Karpas-422 (cell line): ENCODE measurements at places on chromosomes 1 and 21.

GRCh38 chr1:48027533-48027835 lies 30.3 kb upstream of the TRABD2B start:
- DNase-seq = no peak

DNA sequence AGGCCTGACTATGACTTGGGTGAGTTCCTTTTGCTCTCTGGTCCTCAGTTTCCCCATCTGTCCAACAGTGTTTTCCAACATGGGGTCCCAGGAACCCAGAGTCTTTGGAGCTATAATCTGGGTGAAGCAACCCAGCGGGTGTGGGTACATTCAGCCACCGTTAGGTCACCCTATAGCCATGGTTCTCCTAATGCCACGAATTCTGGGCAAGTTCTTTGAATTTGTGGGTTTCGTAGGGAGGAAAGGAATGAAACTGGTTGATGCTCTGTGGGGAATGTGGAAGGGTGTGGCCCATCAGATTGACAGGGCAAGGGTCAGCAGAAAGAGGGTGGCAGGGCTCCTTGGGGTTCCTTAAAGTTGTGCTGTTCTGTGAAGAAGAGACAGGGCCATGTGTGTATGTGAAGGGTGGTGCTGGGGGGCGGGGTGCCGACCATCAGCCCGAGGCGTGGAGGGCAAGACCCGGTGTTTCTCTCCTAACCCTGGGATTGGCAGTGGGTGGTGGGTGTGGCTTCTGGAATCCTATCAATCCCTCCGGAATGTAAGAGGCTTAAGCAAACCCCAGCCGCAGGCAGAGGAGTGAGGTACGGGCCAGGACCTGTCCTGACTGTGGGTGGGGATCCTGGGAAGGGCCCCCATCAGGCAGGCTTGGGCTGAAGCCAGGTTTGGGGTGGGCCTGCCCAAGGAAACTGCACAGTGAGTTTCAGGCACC lies 35.5 kb upstream of the ZNF362 start:
- no peak for DNase-seq

DNA sequence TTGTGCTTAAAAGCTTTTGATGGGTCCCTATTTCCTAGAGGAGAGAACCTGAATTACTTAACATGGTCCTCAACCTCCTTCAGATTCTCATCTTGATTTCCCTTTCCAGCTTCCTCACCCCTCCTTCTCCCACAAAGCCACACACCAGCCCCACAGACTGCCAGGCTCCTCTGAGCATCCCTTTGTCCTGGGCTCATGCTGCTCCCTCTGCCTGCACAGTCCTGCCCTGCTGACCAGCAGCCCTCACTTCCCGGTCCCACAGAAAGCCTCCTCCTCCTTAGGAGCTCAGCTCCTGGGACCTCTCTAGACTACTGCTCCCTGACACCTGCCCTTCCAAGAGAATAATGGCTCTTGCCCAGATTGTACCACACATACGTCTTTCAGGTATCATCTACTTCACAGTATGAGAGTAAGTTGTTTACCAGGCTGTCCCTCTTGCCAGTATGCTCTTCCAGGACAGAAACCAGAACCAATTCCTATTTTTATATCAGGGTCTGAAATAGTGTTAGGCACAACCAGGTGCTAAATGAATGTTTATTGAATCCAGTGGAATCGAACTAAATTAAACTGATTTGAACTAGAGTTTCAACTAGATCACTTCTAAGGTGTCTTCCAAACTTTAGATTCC lies 373.4 kb downstream of the LMX1A start:
- DNase-seq = no peak

DNA sequence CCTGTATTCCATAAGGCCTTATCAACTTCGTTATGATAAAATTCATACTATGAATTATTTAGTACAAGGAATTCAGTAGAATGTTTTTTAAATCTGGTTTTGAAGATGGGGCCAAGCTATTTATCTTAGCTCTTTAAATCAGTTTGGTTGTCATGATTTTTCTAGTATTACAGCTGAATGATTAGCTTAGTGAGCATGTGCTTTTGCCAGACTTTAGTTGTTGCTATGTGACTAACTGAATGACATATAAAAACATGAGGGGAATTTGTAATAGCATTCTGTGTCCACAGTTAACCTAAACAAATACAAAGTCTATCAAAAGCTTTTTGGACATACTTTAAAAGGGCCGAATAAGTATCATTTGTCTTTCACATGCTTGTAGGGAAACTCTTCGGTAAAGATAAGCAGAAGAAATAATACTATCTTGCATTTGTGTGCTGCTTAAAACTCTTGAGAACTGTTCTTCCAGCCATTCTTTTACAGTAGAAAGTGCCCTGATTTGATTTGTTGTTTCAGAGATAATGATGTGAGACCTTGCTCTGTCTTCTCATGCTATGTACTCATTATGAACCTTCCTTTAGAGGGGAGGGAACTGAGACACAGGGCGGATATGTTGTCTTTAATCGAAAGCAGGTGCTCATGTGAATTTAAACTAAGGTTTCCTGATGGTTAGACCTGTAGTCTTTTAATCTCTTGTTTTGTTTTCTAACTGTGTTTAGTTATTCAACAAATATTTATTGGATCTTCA lies 18.8 kb downstream of the NEK7 start:
- no peak for DNase-seq

- DNase-seq = peak; percentile 40
These were observed 6.0 kb upstream of the MAP1LC3C start for GRCh38 chr1:242004751-242005495.

GRCh38 chr1:48019714-48020315 lies 22.6 kb upstream of the TRABD2B start:
- no peak for DNase-seq

DNA sequence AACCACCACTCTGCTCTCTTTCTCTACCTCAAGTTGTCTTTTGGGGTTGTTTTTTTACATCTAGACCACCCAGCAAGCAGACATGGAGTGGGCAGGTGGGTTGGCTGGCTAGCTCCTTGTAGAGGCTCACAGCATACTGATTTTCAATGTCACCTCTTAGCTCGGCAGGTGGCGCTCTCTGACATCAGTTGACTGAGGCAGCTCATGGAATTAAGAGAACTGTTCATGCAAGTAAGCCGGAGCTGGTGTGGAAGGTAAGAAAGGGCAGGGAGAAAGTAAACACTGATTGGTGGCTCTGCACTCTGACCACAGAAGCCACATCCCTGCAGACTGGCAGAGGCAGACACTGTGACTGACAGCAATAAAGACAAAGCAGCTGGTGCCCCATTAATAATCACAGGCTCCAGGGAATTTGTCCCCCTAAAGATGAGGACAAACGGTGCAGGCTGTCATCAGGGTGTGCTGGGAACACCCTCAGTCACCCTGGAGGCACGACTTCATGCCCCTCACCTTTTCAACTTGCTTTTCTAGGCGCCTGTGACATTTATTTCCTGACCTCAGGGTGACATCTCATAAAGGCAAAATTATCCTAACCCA lies 226.8 kb downstream of the LMX1A start:
- peak; percentile 81 for DNase-seq

DNA sequence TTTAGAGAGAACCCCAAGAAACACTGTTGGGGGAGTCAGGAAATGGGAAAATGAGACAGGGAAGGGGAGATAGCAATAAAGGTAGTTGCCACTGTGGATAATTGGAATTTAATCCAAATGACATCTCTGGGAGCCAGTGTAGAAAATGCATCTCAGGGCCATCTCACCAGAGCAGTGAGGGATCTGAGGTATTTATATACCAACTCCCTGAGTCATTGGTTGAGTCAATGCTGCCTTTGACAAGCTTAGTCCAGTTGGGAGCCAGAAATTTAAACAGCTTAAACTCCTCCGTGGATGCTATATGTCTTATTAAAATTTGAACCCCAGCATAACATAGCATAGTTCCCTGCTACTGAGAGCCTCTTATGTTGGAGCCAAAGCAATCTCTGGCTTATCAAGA lies 140.3 kb downstream of the SLC30A10 start:
- DNase-seq = no peak

GRCh38 chr1:154975409-154976059 lies 1.1 kb downstream of the CKS1B start:
- DNase-seq = peak; percentile 76

DNA sequence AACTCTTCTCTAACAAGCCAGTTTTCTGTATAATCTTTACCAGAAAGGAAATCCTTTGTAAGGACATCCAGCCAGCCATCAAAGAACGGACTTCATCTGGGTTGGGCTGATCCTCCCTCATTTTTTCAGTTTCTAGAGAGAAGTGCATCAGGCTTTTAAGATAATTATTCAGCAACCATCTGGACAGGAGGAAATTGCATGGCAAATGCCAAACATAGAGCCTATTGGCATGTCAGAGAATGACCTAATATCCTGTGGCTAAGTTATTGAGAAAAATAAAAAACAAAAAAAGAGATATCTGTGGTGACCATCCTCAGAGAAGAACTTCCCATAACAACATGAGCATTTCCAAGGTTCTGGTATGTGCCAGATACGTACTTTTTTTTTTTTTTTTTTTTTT lies 74.9 kb upstream of the BEND5 start:
- no peak for DNase-seq

DNA sequence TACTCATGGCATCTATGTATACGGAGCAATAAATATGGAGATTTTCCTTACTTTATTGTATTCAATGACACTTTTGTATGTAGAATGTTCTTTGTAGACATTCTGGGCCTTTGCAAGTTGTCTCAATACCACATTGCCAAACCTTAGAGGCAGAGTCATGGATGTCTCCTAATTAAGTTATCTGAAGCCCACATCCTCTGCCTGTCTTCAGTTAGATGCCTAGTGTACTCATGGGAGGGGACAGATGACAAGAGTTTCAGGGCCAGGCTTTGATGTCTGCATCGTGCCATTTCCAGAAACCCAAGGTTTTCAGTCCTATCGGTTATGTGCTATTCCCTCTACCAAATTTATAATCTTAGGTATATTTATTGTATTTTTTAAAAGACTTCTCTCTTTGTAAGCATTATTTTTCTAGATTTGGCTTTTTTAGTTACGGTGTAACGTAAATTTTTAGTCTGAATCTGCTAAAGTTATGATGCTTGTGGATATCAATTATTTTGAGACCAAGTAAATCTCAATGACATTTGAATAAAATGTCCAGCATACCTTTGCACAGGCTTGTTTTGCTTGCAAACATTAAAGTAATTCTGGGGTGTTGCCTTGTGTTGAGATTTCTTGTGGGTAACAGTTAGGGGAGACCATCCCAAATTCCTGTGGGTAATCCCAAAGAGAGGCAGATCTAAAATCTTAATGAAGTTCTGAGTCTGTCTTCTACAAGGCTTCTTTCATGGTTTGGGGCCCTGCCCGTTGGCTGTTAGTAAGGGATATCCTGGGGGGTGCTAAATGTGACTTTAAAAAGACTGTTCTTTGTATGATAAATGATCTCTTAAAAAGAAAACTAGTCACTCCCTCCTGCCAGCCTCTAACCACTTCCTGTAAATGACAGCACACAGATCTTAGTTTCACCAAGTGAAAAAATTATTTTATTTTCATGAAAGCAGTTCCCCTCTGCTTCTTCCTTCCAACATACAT lies 8.0 kb upstream of the MACF1 start:
- DNase-seq = no peak

DNA sequence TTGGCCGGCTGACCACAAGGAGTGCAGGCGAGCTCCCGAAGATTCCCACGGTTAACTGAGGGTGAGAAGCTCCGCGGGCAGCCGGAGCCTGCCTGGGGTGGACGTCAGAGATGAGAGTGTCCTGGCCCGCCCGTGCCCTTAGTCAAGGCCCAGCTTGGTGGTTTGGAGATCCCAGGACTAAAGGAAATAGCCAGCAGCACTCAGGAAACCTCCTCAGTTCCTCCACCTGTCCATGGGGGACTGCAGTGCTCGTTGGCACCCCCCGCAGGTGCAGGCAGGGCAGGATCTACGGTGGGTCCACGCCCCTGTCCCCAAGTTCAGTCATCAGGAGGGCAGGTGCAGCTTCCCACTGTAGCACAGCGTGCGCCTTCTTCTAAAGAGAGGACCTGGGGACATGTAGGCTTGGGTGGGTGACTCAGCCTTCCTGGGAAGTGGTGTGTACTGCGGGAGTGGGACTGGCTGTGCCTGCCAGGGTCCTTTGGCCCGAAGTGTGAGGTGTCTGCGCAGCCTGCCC lies 32.5 kb downstream of the SLX9 start:
- peak; percentile 49 for DNase-seq

DNA sequence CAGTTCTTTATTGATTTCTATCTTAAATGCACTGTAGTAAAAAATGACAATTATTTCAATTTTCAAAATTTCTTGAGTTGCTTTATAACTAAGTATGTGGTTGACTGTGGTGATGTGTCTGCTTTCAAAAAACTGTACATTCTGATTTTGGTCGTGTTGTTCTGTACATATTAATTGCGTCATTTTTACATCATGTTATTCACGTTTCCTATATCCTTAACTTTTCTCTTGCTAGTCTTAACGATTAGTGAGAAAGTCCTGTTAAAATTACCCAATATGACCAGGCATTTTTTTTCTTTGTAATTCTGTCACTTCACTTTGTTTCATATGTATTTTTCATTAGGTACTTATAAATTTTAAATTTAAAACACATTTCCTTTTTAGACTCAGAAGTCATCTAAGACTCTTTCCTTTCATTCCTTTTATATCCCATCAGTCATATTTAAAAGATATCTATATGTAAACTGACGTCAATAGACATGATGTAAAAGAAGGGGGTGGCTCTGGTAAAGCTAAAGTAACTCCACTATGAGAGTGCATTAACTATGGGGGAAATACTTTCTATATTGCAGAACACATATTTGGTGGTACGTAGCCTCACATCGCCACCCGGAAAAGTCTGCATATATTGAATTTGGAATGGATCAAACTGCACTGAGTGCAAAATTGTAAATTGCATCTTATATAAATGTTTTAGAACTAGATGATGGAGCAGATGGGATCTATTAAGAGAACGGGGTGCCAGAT lies 1.1 kb upstream of the COA6 start:
- DNase-seq = peak; percentile 52

DNA sequence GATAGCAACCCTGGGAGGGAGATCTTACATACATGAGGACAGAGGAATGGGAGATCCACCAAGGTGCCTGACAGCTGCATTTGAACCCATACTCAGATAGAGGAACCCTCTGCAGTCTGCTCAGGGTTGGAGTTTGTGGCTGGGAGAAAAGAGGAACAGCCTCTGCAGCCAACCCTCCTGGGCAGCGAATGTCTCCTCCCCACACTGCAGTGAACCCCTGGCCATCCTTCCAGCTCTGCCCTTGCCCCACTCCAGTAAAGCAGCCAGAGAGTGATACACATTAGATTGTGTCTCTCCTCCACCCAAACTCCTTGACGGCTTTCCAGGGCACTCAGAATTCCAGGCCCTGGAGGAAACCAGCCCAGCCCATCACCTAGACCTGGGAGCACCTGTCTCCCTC lies 137.7 kb downstream of the RUNX1 start:
- no peak for DNase-seq

GRCh38 chr1:91148641-91149069 lies 126.8 kb upstream of the ZNF644 start:
- DNase-seq = no peak

GRCh38 chr21:14080040-14080763 lies 130.6 kb downstream of the LIPI start:
- DNase-seq = no peak
